ENCODE measurements at places on chromosomes 11 and 22.

GRCh38 chr22:44500599-44500998 lies 2.6 kb upstream of the RTL6 start:
- no peak for DNase-seq

- peak; percentile 12 for DNase-seq
Observed at GRCh38 chr11:103904324-103904667, 132.1 kb upstream of the DDI1 start.

DNA sequence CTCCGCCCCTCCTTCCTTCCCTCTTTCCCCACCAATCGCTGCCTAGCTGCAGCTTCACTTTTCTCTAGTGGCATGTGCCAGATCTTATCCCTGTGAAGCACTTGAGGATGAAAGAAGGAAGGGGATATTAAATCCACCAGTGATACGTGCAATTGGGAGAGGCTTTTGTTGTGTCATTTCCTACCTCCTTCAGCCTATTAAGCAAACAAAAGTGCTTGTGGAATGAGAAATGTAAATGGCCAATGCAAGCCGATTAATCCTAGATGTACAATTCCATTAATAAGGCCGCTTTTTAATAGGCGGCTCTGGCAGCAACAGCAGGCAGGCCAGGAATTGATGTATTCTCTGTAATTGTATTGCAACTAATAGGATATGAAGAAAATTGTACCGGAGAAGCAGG lies 23.3 kb downstream of the NTM start:
- no peak for DNase-seq

DNA sequence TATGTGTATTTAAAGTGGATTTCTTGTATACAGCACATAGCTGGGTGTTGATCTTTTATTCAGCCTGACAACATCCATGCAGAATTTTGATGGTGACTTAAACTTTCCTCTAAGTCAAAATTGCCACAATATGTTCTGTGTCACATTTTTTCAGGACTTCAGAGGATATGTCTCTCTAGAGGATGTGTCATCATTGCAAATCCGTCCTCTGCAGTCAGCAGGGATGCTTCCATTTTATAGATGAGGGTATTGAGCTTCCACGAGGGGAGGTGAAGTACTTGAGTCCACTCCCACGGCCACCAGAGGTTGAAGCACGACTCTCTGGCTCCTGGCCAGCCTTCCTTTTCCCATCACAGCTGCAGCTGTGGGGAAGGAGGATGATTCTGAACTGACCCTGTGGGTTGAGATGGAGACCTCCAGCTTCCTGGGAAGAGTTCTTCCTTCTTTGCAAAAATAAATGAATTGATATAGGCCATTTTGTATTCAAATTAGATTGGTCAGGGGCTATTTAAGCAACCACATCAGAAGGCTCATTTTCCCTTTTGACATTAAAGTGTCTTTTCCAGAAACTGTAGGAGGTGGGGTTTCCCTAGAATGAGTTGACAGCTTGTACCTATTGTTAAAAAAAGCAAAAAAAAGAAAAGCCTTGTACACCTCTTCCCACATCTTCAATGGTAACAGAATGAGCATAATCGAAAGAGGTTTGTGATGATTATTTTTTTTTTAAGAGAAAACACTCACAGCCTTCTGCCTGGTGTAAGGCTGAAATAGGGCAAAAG lies 55.2 kb upstream of the MYEOV start:
- peak; percentile 3 for DNase-seq

GRCh38 chr11:114050258-114050927 lies 9.1 kb upstream of the ZBTB16 start:
- no peak for DNase-seq

DNA sequence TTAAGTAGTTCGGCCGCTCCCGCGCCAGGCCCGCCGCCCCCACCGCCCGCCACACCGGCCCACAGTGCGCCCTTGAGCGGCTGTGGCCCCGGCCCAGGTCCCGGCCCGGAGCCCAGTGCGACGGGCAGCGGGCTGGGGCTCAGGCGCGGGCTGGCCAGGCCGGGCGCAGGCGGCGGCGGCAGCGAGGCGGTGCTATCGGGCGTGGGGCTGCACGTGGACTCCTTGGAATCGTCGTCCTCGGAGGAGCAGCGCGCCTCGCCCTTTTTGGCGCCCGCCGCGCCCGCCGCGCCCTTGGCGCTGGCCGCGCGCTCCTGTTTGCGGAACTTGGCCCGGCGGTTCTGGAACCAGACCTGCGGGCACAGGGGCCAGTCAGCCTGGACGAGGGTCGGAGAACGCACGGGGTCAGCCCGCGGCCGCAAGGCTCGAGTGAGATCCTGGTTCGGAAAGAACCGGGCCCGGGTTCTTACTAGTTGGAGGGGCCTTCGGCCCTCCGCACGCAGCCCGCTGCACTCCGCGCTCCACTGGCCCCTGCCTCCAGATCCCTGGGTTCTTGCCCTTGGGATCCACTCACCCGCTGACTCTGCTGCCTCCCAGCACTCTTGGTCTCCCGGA lies 4.0 kb downstream of the PHOX2A start:
- DNase-seq: peak; percentile 42

DNA sequence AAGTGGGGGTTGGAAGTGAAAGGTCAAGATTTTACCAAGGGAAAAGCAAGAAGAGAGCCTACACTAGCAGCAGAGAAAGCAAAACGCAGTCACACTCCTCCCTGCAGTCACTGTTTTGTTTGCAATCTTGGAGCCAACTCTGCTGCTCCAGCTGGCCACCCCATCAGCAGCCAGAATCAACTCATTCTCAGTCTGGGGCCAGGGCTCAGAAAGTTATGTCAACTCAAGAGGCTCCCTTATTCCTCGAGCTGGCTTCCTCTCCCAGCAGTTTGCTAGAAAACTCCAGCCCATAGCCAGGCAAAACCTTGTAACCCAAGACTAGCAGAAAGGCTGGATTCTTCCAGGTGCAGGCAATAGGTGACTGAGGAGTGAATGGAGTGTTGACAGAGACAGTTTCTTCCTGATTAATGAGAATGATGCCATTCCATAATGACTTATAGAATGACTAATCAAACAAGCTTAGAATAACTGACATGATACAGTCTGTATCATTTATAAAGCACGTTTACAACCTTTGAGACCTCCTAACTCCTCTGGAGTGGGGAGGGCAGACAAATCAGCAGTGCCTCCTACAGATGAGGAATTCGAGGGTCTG lies 53.4 kb downstream of the P4HA3 start:
- no peak for DNase-seq

GRCh38 chr11:114914231-114915005 lies 236.1 kb downstream of the NXPE2 start:
- DNase-seq: no peak

- no peak for DNase-seq
Observed at GRCh38 chr11:66292543-66293332, 1.0 kb downstream of the TMEM151A start.

GRCh38 chr11:114880442-114880841 lies 202.1 kb downstream of the NXPE2 start:
- DNase-seq: no peak

DNA sequence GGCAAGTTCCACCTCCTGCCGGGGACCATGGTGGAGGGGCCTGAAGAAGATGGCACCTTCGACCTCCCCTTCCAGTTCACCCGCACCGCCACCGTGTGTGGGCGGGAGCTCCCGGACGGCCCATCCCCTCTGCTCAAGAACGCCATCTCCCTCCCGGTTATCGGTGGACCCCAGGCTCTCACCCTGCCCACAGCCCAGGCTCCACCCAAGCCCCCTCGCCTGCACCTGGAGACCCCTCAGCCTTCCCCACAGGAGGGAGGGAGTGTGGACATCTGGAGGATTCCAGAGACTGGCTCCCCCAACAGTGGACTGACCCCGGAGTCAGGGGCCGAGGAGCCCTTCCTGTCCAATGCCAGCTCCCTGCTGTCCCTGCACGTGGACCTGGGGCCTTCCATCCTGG lies 6.4 kb downstream of the CDC42EP2 start:
- no peak for DNase-seq

DNA sequence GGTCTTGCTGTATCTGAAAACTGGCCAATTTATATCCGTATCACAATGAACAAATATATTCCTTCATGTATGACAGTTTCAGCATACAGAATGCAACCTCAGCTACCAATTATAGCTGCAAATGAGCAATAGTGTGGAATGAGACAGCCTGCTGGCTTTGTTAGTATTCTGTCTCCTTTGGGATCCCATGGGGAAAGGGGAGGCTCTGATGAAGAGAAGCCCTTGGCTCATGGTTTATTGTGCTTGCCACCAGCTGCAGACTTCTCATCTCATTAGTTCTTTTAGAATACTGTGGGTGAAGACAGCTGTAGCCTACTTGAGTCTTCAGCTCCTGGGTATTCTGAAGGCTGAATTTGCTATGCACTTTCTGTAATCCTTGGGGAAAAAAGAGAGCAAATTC lies 42.4 kb downstream of the PITPNB start:
- DNase-seq: no peak

DNA sequence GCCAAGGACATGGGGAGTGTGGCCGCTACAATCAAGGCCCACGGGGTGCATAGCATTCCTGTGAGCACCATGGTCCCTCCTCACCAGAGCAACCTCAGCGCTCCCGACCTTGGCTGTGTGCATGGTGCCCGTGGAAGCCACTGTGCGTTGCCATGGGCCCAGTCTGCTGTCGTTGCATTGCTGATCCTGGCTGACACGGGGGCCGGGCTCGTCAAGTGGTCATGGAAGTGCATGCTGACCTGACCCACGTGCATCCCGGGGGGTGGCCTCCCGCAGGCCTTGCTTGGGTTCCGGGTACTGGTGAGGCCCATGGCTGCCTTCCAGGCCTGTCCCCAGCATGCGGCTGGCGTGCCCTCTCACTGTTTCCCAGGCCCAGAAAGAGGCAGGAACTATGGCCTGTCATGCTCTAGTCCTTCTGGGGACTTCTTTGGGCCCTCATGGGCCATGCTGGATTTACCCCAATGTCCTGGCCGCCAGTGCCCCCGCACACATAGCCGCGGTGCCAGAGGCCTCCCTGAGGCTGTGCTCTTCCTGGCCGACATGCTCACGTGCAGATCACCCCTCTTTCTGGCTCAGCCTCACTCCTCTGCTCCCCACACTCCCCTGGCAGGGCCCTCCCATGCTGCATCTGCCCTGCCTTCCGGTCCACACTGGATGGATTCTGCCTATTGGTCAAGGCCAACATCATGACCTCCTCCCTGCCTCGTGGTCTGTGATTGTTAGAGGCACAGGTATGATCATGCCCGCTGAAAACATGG lies 1258.0 kb downstream of the BRD1 start:
- no peak for DNase-seq

DNA sequence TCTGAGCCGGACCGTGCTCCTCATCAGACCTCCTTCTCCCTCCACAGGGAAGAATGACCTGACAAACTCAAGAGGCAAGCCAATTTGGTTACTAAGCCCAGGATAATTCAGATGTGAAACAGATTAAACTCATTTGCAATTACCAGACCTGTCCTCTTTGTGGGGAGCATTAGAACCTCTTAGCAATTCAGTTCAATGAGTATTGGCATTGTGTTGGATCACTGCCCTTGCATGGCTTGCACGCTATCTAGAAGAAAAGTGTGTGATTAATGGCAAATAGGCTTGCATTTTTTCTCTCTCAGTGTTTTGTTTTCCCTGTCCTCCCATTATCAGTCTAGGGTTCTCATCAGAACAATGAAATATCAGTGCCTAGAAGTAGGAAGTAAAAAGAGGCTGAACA lies 365.6 kb downstream of the OPCML start:
- DNase-seq: no peak

GRCh38 chr11:637593-638521 lies 788 bp downstream of the DRD4 start:
- no peak for DNase-seq

- no peak for DNase-seq
Observed at GRCh38 chr11:115390441-115390840, 113.8 kb downstream of the CADM1 start.

DNA sequence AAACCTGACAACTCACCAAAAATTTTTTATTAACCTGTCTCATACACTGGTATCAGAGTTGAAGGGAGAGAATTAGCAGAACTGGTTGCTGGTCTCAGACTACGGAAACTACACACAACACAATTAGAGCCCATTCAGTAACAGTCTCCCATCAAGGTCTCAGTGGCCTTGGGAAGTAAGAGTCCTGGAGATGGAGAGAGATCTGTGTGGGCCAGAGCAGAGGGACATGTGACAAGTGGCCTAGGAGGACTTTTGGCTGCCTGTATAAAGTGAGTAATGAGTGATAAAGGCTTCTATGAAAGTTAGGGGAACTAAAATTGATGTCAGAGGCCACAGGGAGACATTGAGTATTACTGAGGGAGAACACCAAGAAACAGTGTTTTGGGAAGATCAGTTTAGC lies 58.9 kb downstream of the PARVA start:
- DNase-seq: no peak
